ENCODE measurements at places on chromosomes 3 and 15.

GRCh38 chr3:140505213-140505612 lies 172.7 kb upstream of the TRIM42 start:
- DNase-seq, result no peak

DNA sequence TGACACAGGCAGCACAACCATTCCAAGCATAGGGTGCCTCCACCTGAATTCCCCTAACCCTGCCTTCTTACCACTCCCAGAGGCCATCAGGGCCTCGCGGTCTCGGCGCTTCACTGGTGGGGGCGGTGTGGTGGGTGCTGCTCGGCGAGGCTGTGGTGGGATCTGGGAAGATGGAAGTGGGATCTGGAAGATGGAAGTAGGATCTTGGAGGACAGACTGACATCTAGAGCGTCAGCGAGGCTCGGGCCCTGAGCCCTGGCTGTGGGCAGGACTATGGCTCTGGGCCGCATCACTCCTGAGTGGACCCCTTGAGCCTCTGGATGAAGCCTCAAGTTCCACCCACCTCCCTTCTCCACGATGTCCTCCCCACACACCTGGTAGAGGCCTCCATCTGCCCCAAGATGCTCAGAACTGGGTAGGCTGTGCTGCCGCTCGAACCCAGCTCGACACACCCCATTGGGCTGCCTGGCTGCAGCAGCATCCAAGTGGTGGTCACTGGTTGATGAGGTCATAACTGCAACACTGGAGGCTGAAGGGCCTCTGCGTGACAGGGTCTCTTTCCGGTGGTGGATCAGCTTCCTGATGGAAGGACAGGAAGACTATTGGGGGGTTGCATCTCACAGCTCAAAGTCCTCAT lies 3.6 kb downstream of the NCKIPSD start:
- no peak for DNase-seq

GRCh38 chr3:10551821-10552630 lies 46.6 kb upstream of the ATP2B2 start:
- DNase-seq, result no peak

DNA sequence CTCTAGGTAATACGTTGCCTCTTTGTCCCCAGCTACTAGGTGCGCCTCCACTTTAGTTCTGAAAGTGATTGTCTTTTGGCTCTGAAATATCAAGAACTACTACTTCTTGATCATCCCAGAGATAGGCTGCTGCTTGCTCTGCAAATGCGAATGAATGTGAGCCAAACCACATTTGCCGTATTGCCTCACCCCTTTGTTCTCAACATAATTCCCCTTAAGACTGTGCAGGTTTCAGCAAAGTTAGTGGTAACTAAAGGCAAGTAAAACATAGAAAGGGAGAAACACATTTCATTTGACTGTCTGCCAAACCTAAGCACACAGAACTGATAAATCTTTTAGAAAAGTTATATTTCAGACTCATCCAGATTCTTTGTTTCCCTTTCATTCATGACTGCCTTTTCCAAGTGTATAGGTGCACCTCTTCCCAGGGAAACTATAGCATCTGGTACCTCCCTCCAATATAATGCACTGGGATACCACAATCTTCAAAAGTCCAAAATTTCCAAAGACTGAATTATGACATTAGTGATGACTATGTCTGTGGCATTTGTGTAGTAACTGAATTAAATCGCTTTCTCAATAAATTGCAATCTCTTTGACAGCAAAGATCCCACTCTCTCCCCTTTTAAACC lies 720.6 kb upstream of the CBLB start:
- no peak for DNase-seq

GRCh38 chr3:71785532-71786216 lies 726 bp upstream of the PROK2 start:
- no peak for DNase-seq

DNA sequence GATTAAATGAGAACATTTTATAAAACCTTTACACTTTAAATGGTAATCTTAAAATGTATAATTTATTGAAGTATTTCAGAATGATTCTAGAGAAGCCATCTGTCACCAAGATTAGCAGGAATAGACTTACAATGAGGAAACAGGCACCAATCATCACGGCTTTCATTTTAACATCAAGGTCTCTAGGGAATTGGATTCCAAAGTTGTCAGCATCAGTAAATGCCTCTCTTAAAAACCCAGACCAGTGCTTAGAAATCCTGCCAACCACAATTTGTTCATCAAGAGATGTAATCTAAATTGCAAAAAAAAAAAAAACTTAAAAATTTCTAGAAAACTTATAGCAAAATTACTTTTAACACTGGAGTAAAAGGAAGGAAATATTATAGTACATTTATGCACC lies 20.3 kb downstream of the PLSCR2 start:
- no peak for DNase-seq

- peak; percentile 66 for DNase-seq
Observed at GRCh38 chr3:129278439-129278965, at the start of gene HMCES. Gene HMCES (plus strand): TSS chr3:129278870. CDS start chr3:129279733, 863 bp downstream.

DNA sequence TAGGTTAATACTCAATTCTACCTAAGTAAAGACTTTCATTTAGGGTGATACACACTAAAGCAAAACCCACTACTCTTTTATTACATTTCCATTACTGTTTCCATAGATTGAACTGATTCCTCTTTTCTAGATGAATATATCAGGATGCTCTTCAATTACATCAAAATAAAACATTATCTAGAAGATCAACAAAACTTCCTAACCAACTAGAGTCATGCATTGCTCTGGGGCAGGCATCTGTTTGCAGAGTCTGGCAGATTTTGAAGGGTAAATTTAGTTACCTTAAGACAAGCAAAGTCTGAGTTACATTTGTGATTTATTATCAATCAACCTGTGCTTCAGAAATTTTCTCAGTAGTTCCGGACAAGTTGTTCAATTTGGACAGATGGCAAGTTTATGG lies 117.1 kb downstream of the NEK11 start:
- DNase-seq, result no peak

GRCh38 chr3:190031887-190032752 lies 88.6 kb downstream of the P3H2 start:
- DNase-seq, result no peak
